Activated CD4-positive, alpha-beta T cell treated with anti-CD3 and anti-CD28 coated beads, Interleukin-2, amount 50 U/mL, for 1 hour (primary cell): ENCODE measurements at places on chromosomes 11 and 22.

DNA sequence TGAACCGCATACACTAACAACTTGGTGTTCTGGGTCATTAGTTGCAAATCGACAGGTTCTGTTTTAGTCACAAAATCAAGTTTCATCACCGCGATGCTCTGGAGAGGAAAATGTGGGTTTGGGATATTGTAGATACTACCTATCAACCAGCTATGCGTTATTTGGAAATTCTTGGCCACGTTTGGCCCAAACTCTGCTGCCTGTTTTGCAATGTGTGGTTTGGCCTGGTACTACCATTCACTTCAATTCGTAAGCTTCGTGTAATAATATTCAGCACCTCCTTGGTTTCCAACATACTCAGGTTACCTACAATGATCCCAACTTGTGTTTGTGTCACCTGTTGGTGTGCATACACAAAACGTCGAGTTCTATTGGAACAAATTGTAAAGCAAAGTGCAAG lies 16.2 kb upstream of the ACER3 start:
- no peak for DNase-seq

DNA sequence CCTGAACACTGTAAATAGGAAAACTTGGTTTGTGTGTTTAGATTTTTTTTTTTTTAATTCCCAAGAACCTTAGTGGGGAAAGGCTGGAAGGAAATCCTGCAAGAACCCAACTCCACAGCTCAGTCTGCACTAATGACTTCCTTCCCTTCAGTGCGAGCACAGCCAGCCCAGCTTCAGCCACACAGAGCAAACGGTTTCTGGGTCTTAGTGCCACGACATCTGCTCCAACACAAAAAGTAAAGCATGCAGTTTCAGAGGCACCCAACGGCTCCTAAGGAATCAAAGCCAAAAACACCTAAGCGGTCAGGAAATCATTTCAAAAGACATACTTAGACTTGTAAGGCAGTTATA lies 236.1 kb downstream of the TTC28 start:
- peak; percentile 14 for DNase-seq

- no peak for DNase-seq
Observed at GRCh38 chr22:40507491-40507890, 129.0 kb downstream of the MRTFA start.

GRCh38 chr11:45563810-45564209 lies 101.6 kb downstream of the CHST1 start:
- DNase-seq, result no peak

GRCh38 chr11:45163956-45164575 lies 17.6 kb downstream of the PRDM11 start:
- DNase-seq, result no peak

DNA sequence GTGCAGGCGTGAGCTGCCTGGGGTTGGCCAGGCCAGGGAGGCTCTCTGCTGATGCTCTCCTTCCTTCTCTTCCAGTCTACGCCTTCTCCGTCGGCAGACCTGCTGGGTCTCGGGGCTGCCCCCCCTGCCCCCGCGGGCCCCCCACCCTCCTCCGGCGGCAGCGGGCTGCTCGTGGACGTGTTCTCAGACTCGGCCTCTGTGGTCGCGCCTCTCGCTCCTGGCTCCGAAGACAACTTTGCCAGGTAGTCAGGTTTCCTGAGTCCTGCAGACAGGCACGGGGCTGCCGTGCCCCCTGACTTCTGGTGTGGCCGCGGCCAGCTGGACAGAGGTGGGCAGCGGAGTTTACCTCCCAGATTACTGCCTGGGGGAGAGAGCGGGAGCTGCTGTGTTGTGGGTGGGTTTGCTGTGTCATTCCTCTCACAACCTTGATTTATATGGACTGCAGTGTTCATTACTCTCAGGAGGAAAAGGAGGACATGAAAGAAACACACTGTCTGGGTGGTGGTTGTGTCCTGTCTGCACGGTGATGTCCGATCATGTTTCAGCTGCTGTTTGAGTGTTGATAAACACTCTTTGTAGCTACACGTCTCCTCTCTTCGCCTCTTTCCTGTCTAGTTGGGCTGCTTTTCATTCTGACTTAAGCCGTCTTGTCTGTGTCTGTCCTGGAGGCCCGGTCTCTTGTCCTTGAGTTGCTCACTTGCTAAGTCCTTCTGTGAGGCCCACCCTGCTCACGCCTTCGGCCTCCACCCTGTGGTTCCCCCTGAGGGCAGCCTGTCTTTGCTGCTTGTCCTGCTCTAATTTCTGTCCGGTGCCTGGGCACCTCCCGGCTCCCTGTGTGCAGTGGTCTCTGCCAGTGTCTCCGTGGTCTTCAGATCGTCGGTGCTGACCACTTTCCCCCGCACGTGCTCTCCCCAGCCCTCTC lies 35.9 kb downstream of the MUC6 start:
- no peak for DNase-seq
